ENCODE measurements at places on chromosomes 12 and 14.
A peak's percentile ranks its signal among the peaks of the same experiment; 100 is the strongest.

- no peak for DNase-seq
These were observed 67.0 kb downstream of the FBXW8 start for GRCh38 chr12:116977465-116978380.

DNA sequence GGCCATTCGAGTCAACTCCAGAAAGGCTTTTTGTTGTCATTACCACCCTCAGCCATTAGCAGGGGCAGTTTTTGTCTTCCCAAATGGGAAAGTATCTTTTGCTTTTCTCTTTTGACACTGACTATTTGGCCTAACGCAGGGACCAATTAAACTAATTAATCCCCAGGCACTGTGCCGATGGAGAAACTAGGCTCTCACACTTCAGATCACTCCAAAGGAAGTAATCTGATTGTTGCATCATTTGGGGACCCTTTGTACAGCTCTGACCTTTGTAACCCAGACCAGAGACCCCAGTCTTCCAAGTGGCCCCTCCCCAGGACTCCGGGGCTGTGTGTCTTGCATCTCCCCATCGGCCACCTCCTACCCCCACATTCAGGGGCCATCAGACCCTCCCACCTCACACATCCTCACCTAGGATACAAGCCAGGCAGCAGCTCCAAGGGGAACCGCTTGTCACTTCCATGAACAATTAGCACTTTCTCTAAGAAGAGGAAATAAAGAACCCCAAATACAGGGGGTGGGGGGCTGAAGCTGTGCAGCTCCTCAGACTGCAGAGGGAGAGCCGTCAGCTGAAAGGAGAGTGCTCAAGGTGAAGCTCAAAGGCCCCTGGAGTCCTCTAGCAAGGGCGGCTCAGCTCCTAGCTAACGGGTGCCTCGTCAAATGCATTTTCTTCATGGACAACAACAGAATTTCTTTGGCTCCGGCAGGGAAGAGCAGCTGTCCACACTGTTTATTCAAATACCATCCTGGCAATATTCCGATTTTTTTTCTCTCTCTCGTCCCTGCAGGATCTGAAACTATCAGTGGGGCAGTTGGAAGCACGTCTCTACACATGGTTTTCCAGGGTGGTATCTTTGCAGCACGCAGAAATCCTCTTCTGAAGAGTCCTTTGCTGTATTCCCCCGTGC, 64.3 kb upstream of the DIO3 start:
- DNase-seq = no peak

DNA sequence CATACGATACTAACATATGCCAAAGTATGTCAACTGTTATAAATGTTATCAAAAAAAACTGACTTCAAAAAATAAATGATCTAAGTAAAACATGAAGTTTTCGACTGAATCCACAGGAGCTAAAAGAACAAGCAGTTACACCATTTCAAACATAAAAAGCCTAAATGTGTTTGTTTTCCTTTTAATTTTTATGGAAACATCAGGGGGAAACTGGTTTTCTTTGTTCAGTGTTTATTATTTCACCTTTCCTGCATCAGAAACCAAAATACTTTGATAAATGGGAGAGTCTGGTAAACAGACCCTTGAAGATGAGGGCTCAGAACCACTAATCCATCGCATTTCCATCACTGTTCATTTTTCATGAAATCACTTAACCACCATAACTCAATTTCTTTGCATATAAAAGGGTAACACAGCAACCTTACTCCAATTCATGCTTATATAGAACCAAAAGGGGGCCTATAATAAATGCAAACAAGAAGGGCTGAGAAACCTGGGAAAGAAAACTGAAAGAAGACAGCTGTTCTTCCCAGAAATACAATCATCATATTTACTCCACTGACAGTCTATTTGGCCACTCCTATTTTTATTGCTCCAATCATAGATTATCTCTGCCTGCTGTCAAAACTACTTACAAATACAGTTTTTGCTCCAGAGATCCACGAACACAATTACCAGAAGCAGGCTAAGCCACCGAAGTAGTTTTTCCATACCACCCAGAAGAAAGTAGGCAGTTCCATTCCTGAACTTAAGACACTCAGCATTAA, 17.0 kb downstream of the FGD6 start:
- no peak for DNase-seq

GRCh38 chr14:103243764-103244737, 90.0 kb upstream of the EIF5 start:
- no peak for DNase-seq

DNA sequence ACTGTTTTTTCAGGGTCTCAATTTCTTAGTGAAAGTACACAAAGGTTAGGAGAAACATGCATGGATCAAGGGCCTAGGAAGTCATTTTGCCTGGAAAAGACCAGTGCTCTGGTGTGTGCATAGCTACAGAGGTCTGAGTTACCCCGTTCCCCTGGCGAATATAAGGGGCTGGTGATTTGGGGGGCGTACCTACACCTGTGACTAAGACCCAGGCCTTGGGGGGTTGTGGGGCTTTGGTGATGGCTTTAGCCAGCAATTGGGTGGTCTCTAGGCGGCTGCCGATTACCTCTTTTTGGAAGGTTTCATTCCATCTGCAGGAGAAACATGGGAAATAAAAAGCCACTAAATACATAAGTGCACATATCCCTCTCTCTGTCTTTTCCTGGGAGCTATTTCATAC, 1.1 kb downstream of the SDR39U1 start:
- no peak for DNase-seq

GRCh38 chr12:1919284-1919683, 832 bp upstream of the CACNA2D4 start:
- DNase-seq = peak; percentile 2

DNA sequence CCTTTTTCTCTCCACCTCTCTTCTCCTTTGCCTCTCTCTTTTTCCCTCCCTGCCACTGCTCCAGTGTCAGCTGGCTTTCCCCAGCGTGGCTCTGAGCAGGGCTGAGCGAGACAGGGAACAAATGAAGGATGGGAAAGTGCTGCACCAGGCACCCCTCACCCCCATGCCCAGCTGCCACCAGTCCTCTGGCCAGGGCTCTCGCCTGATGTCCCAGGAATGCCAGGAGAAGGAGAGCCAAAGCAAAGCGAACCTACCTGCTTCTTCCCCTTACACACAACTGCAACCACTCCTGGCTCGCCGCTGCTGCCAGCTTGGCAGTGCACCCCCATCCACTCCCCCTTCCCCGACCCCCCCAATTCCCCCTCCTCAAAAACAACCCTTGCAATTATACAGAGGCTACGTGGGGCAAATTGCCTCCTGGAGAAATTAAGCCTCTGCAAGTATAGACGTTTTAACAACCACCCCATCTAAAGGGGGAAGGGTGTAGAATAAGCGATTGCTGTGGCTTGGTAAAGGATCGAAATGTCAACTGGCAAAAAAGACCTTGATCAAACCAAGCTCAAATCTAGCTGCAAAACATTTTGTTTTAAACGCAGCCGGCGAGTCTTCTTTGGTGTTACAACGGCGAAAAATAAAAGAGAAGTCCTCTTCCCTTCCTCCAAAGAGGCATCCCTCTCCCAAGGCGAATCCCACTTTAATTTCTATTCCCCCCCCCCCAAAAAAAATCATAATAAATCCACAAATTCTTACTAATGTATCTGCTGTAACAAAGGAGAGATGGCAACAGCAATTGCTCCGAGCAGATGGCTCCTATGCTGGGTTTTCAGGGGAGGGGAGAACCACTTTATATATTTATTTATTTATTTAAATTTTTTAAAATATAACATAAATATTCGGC, 2.9 kb downstream of the BCL11B start:
- DNase-seq = no peak

Data from HEK293T (cell line).